Cardiac atrium fibroblast (primary cell): ENCODE measurements at places on chromosomes 7 and 10. TPM values are rescaled to one million over a fixed set of nuclear protein-coding genes. Genes with fewer than 3 reads are reported as not detected.

The ANKRD61 gene
- total RNA-seq: not detected in 2 replicates

The OR2A1 gene
- not detected in 2 replicates for total RNA-seq

The RET gene
- under 0.01 TPM in 1 of 2 replicates, not detected in the other for total RNA-seq

The SSC4D gene
- total RNA-seq: 0.16 and 0.18 TPM in 2 replicates

The COPG2 gene
- 17.1 and 20.6 TPM in 2 replicates for total RNA-seq

The HABP2 gene
- total RNA-seq: not detected in 2 replicates

The EGFR gene
- 35.4 and 49.9 TPM in 2 replicates for total RNA-seq

The CALML5 gene
- not detected in 2 replicates for total RNA-seq
